Large intestine (tissue), 12 donors: ENCODE measurements at places on chromosomes 1 and 21.

DNA sequence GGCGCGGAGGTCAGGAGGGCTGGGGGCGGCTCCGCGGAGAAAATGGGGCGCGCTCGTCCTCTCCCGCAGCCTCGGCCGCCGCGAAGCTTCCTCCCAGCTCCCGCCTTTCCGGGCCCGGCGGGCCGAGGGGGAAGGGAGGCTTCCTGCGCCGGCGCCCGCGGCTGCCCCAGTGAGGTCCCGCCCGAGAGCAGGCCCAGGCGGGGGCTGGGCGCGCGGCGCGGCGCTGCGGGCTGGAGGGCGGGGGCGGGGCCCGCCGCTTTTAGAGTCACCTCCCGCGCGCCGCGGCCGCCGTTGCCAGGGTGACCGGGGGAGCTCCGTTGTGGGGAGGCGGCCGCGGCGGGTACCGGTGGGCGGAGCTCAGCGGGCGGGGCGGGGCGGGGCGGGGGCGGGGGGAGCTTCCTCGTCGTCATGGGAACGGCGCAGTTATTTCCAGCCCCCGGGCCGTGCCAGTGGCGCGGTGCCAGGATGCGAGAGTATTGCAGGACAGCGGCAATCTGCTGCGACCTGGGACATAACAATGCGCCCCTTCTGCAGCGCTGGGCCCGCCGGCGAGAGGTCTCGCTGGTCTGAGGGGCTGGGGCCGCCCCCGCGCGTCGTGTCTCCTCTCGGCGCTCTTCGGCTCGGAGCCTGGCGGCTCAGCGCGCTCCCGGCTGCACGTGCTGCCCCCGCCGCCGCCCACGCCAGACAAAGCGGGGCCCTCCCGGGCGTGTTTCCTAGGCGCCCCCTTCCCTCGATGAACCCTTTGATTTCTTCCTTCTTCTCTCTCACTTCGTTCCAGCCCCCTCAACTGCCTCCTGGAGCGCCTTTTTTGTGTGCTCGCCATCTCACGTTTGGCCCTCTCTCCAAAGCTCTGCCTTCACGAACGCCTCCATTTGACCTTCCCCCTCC is 16.9 kb downstream of the IER5 start:
- peak; percentile 80 for DNase-seq

GRCh38 chr1:231073331-231073730 is 33.3 kb upstream of the FAM89A start:
- DNase-seq: no peak

- DNase-seq: no peak
These were observed at the start of gene CD101 for GRCh38 chr1:117001254-117001927. TSS of gene CD101 (plus strand) at chr1:117001760. CDS start at chr1:117001818, 58 bp downstream.

DNA sequence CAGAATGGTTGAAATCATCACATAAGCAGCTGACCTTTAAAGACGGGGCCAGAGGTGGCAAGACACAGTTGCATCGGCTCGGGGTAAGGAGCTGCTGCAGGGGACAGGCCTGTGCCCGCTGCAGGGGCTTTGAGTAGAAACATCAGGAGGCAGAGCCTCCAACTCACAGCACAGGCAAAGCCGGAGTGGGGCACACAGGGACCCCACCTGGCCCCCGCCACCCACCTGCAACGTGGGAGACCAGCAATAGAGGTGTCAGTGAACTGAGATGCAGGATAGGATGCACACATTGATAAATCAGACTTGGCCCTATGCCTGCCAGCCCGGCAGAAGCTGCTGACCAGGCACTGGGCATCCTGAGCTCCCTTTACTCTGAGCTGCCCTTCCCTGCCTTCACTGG is 257.2 kb downstream of the NPHP4 start:
- DNase-seq: no peak

DNA sequence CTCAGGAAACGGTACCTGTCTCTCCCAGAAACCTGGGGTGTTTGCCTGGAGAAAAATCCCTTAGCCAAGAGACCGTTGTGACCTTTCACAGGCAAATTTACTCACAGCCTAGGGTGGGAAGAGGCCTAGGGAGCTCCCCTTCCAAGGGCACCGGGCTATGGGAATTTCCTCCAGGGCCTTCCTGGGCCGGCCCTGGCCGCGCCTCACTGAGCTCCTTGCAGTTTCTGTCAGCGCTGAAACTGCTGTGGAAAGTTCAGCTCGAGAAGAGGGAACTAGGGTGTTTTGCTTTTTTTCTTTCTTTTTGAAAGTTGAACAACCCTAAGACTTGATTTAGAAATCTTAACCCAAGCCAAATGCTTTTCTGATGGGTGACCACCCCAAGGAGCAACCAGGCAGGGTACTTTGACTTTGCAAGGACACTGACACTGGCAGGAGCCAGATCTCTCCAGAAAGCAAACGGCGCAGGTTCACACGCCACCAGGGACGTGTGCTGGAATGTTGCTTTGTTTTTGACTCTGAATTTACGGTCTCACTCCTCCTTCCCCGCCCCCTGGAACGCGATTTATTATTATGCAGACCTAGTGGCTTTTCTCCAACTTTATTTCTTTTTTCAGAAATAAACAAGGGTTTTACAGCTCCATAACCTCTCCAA is 229.6 kb upstream of the JUN start:
- DNase-seq: no peak

GRCh38 chr1:36256558-36257374 is 32.5 kb downstream of the THRAP3 start:
- DNase-seq: no peak

- no peak for DNase-seq
These were observed 217.9 kb downstream of the RRAGC start for GRCh38 chr1:38641661-38642060.

DNA sequence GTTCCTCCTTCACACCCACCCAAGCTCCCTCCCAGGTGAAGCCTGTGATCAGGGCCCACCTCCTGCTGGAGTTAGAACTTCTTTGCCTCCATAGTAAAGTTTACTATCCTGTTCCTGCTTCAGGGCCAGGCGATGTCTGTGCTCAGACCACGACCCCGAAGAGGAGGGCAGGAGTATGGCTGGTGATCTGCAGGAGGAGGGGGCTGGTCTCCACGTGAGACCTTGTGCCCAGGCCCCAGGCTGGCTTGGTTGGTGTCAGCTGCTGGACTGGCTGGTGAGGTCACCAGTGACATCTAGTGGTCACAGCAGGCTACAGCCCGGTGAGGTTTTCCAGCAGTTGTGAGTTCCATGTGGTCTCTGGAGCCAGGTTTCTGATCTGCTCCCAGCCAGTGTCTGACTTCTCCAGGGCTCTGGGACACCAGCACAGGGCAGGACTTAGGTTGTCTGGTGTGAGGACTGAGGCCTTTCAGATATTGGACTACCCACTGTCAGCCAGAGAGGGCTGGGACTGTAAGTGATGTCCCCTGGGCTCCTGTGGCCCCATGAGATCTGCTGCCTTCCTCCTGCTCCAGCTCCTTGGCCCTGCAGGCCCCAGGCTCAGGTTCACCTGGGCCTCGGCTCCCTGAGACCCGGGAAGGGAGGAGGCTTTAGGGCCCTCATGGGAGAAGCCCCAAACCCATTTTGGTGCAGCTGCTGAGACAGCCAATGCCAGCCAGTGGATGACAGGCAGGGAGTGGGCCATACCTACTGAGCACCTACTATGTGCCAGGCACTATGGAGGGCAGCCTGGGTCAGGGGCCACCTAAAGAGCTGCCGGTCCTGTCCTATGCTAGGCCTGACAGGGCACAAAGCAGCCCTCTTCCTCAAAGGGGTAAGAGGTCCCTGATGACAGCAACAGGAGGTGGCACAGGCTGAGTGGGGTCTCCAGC is 6.0 kb upstream of the UBL4B start:
- DNase-seq: peak; percentile 50

- peak; percentile 95 for DNase-seq
These were observed 30.9 kb upstream of the SSX2IP start for GRCh38 chr1:84721152-84721551.

DNA sequence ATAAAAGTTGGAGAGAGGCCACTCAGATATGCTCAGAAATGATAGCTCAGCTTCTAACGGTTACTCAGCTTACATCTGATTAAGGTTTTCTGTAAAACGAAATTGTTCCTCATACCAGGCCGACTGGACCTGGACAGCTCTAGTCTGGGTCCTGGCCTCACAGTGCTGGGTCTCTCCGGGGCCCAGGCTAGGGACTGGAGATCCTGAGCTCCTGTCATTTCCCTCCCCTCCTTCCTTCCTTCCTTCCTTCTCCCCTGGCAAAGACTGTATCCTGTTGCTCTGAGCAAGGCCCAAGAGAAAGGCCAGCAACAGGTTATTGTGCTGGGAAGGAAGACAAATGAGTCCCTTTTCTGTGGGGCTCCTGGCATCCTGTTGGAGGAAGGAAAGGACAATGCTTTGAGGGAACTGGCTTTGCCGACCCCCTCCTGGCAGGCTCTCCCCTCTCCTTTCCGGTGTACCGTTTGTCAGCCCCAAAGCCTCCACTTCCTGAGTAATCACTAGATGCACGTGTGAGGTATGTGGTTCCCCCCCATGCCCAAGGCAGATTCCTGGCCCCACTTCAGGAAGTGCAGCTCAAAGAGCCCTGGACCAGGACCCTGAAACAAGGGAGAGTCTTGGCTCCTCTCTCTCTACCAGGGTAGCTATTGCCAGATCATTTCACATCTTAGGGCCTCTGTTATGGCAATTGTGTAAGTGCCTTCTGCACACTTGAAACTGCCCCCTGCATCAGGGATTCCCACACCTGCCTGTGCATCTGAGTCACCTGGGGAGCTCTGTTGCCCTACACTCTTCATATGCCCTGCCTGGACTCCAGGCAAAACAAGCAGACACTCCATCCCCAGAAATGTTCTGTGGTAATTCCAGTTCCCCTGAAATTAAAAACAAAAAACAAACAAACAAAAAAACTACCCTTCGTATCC is 212.7 kb upstream of the FGGY start:
- peak; percentile 46 for DNase-seq

DNA sequence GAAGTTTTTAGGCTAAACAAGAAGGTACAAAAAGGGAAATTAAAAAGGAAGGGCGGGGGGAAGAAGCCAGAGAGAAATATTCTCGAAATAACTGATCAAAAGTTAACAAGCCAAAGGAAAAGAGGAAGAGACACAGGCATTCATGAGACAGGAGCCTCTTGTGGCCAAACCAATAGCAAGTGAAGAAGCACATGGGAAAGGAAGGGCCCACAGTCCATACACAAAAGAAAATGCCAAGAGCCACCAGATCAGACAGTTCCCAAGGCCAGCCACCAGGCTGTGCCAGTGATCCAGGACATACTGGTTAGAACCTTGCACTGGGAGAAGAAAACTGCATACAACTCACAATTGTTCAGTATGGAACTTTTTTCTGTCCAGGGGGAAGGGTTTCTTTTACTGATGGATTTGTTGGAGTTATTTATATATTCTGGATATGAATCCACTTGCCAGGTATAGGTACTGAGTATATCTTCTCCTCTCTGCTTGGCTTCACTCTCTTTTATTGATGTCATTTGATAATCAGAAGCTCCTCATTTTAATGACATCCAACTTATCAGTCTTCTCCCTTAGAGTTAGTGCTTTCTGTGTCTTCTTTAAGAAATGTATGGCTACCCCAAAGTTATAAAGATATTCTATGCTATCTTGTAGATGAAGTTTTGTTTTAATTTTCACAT is 76.8 kb downstream of the CD46 start:
- DNase-seq: peak; percentile 84

DNA sequence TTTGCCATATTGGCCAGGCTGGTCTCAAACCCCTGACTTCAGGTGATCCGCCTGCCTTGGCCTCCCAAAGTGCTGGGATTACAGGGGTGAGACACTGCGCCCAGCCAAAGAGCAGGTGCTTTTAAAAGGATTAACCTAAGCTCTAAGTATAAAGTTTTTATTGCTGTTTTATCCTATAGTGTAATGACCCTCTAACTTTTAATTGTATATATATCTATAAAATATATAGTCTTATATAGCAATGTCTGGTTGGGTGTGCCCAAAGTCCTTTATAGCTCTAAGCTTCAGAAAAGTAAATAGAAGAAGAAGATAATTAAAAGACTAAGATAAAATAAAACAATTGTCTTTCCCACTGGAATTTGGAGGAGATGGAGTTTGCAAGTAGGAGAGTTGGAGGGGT is 73.8 kb upstream of the ATP5PO start:
- DNase-seq: no peak

DNA sequence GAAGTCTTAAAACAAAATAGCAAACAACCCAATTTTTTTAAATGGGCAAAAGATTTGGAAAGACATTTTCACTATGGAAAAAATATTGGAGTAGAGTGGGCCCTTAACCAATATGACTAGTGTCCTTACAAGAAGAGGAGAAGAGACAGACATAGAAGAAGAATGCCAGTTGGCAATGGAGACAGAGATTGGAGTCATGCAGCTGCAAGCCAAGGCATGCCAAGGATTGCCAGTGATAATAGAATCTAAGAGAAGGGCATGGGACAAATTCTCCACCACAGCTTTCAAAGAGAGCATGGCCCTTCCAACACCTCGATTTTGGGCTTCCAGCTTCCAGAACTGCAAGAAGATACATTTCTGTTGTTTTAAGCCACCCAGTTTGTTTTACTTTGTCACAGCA is 92.7 kb downstream of the RGS2 start:
- no peak for DNase-seq

GRCh38 chr21:36089946-36090345 is 20.1 kb downstream of the CBR1 start:
- no peak for DNase-seq

GRCh38 chr1:226733304-226733703 is 5.8 kb downstream of the ITPKB start:
- DNase-seq: no peak

DNA sequence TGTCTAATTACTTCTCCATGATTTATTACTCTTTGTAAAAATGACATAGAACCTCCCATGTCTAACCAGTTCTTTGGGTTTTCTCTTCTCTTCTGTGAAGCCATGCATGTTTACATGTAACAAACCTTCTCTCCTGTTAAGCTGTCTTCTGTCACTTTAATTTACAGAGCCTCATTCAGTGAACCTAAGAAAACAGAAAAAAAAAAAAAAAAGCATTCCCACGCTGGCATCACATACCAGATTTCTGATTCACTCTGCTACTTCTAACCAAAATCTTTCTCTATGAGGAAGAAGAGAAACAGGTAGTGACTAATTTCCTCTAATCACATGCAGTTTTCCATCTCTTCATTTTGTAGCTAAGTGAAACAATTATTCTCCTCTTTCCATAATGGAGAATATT is 141.4 kb upstream of the CXADR start:
- DNase-seq: no peak

DNA sequence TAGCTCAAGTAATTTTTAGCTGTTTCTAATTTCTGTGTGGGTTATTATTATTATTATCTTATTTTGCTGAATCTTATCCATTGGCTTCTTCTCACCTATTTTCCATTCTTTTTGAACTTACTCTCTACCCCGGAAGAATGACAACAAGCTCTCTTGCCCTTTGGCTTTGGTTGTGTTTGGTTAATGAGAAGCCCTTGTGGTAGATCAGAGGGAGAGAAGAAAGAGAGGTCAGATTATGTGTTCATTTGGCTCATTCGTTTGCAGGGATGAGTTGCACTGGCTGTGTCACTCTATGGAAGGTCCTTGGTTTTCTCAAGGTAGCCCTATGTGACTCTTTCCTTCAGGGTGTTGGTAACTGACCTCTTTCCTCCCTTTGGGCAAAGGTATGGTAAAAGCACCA is 391.9 kb downstream of the LMO4 start:
- DNase-seq: peak; percentile 34
